ENCODE measurements at places on chromosomes 13 and 19. TPM values are rescaled to one million over a fixed set of nuclear protein-coding genes. Genes with fewer than 3 reads are reported as not detected.

- no peak for DNase-seq
These were observed 51.7 kb upstream of the ZNF599 start for GRCh38 chr19:34824686-34825085.

- no peak for DNase-seq
These were observed 3.5 kb downstream of the FOSB start for GRCh38 chr19:45471111-45471930.

DNA sequence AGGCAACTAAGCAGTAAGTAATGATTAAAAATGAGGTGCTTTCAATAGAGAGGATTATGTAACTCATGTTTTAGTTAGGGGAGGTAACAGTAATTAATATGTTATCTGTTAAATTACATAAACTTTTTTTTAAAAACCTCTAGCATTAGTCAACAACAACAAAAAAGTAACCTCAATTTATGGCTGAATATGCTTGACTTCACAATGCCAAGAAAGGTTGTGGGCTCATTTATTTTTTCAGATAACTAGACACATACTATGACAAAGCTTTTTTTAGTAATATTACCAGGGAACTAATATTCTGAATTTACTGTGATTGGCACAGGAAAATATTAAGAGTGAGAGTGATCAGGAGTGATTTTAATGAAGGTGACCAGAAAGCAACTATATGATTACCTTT is 54.9 kb downstream of the KCNRG start:
- DNase-seq, result no peak

- no peak for DNase-seq
These were observed 463.4 kb downstream of the DIAPH3 start for GRCh38 chr13:59700281-59700680.

GRCh38 chr19:45150751-45151281 is 10.0 kb downstream of the NKPD1 start:
- no peak for DNase-seq

DNA sequence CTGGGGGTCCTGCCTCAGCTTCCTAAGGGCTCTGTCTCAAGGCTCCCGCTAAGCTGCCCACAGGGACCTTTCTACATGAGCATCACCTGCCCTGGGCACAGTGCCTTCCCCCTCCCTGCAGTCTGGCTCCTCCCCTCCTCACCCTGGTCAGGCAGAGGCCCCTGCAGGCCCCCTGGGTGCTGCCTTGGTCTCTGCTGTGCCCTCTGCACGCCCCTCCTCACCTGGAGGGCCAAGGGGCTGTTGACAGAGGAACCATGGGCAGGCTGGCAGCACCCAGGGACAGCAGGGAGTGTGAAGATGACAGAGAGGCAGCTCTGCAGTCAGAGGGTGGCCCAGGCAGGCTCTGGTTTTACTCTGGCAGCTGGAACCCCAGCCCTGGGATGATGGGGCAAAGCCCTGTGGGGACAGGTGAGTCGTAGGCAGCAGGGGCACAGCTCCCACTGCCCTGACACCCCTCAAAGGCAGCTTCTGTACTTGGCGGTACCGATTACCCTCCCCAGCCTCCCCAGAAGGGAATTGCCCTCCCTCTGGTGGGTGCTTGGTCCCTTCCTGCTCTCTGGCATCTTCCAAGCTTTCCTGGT is 43.1 kb downstream of the SUGP2 start:
- no peak for DNase-seq

The FUT3 gene
- total RNA-seq, result not detected

GRCh38 chr13:47472516-47472915 is 528.6 kb downstream of the SUCLA2 start:
- DNase-seq, result no peak

DNA sequence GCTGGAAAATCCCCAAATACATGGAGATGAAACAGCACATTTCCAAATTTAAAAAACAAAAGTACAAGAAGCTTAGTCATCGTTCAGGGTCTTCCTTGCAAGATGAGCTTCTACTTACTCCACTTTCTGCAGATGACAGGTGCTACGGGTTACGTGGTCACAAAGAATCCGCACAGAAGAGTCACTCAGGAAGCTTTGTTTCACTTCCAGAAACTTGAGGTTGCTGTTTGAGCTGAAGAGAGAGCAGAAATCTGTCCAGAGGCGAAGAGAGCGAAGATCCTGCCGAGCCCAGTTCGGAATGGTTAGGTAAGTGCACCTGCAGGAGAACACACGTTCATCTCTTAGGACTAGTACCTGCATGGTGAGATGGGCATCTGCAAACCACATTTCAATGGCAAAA is 9.4 kb downstream of the NLRP7 start:
- DNase-seq, result no peak

The TMC4 gene
- 9.6 TPM for total RNA-seq

- DNase-seq, result no peak
These were observed 1419.4 kb upstream of the SPRY2 start for GRCh38 chr13:81760316-81760715.

DNA sequence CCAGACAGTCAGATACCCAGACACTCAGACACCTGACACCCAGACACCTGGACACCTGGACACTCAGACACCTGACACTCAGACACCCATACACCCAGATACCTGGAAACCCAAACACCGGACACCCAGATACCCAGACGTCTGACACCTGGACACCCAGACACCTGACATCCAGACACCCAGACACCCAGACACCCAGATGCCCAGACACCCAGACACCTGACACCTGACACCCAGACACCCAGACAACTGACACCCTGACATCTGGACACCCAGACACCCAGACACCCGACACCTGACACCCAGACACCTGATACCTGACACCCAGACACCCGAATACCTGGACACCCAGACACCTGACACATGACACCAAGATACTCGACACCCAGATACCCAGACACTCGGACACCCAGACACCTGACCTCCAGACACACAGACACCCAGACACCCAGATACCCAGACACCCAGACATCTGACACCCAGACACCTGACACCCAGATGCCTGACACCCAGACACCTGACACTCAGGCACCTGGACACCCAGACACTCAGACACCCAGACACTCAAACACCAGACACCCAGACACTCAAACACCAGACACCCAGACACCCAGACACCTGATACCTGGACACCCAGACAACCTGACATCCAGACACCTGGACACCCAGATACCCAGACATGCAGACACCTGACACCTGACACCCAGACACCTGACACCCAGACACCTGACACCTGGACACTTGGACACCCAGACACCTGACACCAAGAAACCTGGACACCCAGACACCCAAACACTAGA is 19.1 kb downstream of the C19orf12 start:
- DNase-seq, result no peak
